Head of caudate nucleus (tissue), 42 donors: ENCODE measurements at places on chromosomes 7 and 10.

DNA sequence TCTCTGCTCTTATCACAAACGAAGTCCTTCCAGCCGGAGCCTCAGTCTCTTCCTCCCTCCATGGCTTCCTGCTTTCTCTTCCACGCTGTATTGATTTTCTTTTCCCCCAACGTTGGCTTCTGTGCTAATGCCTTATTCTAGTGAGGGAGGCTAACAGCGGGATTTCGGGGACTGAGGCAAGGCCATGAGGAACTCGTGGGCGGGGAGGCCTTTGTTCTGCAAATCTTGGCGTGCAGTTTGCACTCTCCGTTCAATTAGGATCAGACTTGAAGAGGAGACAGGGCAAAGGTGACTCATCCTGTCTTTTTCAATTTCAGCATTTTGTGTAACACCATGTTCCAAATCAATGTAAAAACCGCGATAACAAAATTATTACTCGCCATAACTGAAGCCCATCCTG is 25.3 kb downstream of the EN2 start:
- DNase-seq, result no peak

GRCh38 chr10:88027570-88027969 is 164.1 kb downstream of the PTEN start:
- DNase-seq, result no peak

GRCh38 chr7:7883394-7883793 is 85.2 kb upstream of the GLCCI1 start:
- DNase-seq, result no peak

- no peak for DNase-seq
Observed at GRCh38 chr10:61166489-61166888, 222.5 kb upstream of the RHOBTB1 start.

- no peak for DNase-seq
Observed at GRCh38 chr7:2826771-2827170, 17.3 kb downstream of the GNA12 start.

GRCh38 chr10:96369890-96370583 is 11.2 kb upstream of the OPALIN start:
- DNase-seq, result no peak

- DNase-seq, result no peak
Observed at GRCh38 chr7:138247081-138247480, 170.8 kb downstream of the AKR1D1 start.

DNA sequence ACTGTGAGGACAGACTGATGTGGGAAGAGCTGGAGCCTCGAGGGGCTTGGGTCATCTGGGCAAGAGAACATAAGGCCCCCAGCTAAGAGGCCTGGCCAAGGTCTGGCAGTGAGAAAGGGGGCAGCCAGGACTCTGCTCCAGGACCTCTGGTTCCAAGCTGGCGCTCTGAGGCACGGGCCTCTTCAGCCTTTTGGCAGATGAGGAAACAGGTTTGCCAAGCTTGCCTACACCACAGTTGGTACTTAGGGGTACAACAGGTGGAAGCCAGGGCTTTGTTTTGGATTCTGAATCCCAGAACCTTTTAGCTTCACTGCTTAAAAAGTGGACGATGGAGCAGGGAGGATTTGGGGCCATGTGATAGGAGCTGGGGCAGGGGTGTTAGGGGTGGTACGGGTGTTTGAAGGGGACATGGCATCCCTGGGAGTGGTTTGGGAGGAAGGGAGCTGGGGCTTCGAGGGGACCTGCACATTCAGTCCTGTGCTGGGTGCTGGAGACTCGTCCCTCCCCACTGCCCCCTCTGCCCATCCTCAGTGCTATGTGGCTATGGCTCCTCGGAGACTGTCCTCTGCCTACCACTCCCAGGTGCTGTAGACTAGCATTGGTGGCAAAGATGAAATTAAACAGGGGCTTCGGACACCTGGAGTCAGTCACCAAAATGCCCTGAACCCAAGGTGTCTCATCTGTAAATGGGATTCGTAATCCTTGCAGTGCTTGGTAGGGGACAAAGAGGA is 30.3 kb downstream of the ZNF775 start:
- no peak for DNase-seq

DNA sequence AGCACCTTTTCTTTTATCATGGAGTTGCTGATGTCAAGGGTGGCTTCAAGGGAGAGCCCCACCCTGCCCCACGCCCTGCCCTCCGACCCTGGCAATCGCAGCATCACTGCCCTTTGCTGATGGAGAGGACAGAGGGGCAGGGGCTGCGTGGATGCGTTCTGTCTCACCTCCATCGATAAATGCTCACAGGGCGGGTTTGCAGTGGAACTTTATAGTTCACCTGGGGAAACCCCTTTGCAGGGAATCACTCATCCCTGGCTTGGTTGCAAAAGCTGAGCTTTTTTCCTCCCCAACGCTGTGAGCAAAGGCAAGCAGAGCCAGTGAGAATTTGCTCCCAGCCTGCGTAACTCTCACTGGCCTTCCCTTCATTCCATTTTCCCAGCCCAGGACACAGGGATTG is 176.8 kb downstream of the WDR37 start:
- no peak for DNase-seq

DNA sequence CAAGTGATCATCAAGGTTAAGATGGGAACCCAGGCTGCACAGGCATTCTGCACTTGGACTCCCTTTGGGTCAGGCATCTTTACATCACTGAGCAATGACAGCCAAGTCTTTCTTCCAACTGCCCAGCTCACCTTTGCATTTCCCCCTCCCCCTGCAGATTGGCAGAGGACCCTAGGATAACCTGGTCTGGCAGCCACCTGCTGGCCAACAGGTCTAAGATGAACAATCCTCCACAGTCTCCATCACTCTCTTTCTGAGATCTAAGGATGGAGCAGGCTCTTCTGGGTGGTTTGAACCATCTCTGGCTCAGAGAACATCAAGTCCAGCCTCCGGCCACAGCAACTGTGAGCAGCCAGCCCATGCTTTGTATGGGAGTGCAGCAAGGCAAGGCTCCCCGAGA is 75.8 kb downstream of the RAB11FIP2 start:
- no peak for DNase-seq

GRCh38 chr7:28343462-28343861 is 68.9 kb upstream of the CREB5 start:
- DNase-seq, result no peak

DNA sequence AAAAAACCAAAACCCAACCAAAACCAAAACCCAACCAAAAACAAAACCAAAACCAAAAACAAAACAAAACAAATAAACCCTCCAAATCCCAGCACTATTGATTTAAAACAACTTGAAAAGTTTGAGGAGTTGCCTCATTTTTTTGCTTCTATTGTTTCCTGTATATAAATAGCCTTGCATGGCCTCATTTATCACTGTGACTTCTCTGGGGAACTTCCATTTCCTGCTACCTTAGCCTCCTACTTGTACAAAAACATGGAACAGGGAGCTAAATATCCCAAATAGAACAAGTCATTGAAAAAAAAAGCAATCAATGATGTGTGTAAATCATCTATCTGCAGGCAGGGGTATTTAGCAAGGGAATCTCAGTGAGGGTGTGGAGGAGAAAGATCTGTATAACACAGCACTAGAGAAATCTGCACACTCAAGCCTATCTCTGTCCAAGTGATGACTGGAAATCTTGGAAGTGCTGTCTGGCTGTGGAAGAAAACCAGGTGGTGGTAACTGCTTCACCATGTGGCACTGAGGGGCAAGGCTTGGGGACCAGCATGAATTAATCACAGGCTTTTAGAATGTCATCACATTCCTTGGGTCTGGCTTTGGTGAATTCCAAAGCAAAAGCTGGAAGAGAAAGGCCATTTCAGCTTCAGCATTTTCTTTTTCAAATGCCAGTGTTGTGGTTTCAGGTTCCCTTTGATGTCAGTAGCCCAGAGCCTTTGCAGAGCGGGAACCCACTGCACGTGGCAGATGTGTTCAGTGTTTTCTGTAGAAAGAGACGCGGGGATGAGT is 349.5 kb upstream of the ZNF32 start:
- no peak for DNase-seq

GRCh38 chr10:125976960-125977605 is 80.7 kb downstream of the FANK1 start:
- DNase-seq, result no peak

- no peak for DNase-seq
Observed at GRCh38 chr10:84423719-84424118, 95.3 kb downstream of the CCSER2 start.

DNA sequence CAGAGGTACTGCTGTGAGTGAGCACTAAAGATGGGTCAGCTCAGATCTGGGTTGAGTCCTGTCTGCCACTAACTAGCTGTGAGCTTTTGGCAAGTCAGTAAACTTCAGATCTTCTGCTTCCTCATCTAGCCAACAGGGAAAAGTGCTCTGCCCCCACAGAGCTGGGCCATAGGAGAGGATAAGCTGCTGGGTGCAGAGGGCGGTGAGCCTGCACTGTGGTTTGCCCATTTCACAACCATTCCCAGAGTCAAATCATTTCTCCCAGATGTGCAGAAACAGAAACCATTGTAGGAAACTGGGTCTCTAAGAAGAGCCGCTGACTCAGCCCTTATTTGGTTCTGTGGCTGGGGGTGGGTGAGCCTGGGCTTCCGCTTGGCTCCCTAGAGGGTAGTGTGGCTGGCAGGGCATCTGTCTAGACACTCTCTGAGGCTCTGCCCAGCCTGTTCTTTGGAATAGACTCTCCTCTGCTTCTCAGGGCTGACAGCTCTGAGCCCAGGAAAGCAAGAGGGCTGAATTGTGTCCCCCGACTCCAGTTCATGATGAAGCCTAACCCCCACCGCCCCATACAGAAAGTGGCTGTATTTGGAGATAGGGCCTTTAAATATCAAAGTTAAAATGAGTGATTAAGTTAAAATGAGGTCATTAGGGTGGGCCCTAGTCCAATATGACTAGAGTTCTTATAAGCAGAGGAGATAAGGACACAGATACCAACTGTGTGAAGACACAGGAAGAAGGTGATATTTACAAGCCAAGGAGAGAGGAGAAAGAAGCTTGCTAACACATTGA is 29.5 kb upstream of the ARHGAP22 start:
- DNase-seq, result peak; percentile 35

DNA sequence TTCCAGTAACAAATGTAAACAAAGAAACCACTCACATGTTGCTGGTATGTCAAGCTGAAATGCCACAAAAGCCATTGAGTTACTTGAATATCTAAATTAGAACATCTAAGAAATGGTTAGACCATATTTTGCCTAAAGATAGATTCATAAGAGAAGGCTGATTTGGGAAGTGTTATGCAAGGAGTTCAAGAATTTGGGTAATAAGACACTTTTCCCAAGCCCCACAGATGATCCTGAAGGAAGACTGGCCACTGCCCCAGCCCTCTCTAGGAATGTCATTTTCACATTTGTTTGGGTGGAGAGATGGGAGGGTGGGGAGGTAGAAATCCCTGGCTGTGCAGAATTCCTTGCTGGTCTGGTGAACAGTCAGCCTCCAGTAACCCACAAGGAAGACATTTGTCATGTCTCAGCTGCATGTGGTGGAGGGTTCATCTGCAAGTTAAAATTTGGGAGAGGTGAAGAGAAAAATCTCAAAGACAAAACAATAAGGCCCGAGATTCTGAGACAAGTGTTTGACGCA is 427.2 kb upstream of the KLF6 start:
- no peak for DNase-seq

GRCh38 chr7:105098863-105099515 is 85.0 kb downstream of the KMT2E start:
- no peak for DNase-seq

- DNase-seq, result no peak
Observed at GRCh38 chr7:91239772-91240171, 24.5 kb upstream of the FZD1 start.

DNA sequence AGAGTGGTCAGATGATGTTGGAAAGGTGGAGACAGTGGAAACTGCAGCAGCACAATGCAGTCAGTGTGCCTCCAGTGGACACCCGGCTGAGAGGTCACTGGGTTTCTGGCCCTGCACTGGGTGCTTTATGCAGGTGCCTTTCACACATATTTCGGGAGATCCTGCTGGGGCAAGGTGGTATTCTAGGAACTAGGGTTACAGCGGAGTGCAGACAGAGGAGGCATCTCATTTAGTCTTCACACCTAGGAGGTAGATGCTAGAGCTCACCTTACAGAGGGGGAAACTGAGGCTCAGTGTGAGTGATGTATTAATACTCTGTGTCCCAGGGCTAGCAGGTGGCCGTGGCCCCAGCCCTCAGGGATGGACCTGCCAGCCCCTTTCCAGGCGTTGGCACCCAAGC is 103.9 kb upstream of the KCTD7 start:
- no peak for DNase-seq

DNA sequence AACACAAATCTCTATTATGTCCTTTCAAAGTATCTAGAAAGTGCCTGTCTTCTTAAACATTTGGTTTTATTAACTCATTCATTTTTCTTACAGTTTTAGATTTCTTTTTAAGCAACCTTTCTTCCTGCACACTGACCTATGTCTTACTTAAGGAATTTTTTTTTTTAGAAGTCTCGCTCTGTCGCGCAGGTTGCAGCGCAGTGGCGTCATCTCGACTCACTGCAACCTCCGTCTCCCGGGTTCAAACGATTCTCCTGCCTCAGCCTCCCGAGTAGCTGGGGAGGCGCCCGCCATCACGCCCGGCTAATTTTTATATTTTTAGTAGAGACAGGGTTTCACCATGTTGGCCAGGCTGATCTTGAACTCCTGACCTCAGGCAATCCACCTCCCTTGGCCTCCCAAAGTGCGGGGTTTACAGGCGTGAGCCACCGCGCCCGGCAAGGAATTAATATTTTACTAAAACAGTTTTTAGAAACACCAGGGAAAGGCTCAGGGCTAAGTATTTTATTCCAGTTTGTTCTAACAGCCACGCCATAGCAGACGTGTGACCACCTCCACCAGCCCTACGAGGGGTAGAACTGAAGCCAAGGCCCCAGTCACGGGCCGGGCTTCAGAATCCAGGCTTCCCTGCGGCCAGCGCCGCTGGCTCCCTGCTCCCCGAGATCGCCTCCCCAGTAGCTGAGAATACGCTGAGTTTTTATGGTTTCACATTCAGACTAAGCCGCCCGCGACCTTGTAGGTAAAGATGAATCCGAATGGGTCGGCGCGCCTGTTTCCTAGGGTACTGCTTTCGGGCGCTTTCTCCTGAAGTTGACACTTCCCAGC is 941 bp upstream of the LUC7L2 start:
- DNase-seq, result no peak

GRCh38 chr7:36710186-36710791 is 14.0 kb downstream of the AOAH start:
- DNase-seq, result no peak

GRCh38 chr7:107998150-107998549 is 4.8 kb downstream of the LAMB1 start:
- no peak for DNase-seq

DNA sequence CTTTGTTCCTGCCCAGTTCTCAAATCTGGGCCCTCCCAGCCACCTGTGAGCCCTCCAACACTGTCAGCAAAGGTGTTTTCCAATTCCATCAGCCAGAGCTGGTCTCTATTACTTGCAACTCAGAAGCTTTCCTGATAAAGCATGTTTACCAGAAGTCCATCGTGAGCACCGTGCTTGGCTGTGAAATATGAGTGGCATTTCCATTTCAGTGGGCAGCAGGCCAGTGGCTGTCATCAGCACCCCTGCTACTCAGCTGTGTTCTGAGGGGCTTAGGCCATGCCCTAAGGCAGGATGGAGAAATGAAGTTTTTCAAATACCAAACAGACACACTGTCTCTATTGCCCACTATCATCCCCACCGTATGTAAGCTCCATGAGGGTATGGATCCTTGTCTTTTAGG is 12.7 kb upstream of the BNIP3 start:
- DNase-seq, result no peak

GRCh38 chr7:68414631-68415425 is 1183.4 kb upstream of the AUTS2 start:
- no peak for DNase-seq
